ENCODE measurements at places on chromosomes 11 and 22.

GRCh38 chr11:45082744-45083543 lies 63.5 kb upstream of the PRDM11 start:
- DNase-seq: no peak

DNA sequence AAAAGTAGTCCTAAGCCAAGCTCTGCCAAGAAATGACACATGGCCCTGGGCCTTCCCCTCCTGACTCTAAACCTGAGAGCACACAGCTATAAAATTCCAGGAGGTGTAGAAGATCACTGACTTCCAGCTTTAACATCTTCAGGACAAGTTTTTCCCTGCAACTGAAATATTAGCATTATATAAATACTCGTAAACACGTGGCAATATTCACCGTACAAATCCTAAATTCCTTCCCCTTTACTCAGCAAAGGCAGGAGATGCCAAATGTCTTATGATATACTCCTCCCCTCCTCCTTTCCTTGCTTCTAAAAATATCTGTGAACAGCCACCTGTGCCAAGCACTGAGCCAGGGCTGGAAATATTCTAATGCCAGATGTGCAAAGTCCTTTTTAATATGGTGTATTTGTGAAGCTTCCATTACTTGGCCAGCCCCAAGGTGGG lies 194.0 kb downstream of the LARGE1 start:
- DNase-seq: no peak

GRCh38 chr11:130020323-130020722 lies 17.7 kb upstream of the PRDM10 start:
- no peak for DNase-seq

- DNase-seq: no peak
Observed at GRCh38 chr11:17602105-17603001, 55.3 kb downstream of the OTOG start.

- DNase-seq: no peak
Observed at GRCh38 chr22:38984224-38984623, 2.1 kb downstream of the APOBEC3B start.

Measured in effector CD8-positive, alpha-beta T cell (primary cell).